ENCODE measurements at places on chromosomes 13 and 19.

- DNase-seq: no peak
These were observed 45.5 kb downstream of the C13orf42 start for GRCh38 chr13:51065372-51066090.

DNA sequence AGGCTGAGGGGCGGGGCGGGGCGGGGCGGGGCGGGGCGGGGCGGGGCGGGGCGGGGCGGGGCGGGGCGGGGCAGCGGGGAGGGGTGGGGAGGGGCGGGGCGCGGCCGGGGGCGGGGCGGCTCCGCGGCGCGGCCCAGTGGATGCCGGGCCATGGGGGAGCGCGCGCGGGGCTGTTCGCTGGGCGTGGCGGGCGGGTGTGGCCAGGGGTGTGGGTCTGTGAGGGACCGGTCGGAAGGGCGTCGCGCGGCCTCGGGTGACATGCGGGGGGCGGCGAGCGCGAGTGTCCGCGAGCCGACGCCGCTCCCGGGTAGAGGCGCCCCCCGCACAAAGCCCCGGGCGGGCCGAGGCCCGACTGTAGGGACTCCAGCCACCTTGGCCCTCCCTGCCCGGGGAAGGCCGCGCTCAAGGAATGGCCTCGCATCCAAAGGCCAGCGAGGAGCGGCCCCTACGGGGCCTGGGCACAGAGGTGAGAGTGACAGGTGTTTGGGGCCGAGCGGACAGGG lies at the start of gene ZFP28:
ZFP28 (plus strand) TSS at position 188 of the 503 bp plus-strand sequence; CDS start at position 259, 71 bp downstream.
- peak; percentile 3 for DNase-seq

- DNase-seq: no peak
These were observed 31.6 kb downstream of the RNASEH2B start for GRCh38 chr13:50941146-50941545.

GRCh38 chr19:32404933-32405430 lies 588 bp upstream of the DPY19L3 start:
- DNase-seq: no peak

GRCh38 chr19:7901337-7901736 lies 2.3 kb upstream of the MAP2K7 start:
- DNase-seq: no peak

GRCh38 chr19:15815306-15815705 lies at the start of gene OR10H1:
TSS of gene OR10H1 (minus strand) at chr19:15815664. CDS start at chr19:15808037, 7,627 bp downstream.
- DNase-seq: no peak

- DNase-seq: no peak
These were observed 6.7 kb downstream of the TNFSF11 start for GRCh38 chr13:42580644-42581043.

DNA sequence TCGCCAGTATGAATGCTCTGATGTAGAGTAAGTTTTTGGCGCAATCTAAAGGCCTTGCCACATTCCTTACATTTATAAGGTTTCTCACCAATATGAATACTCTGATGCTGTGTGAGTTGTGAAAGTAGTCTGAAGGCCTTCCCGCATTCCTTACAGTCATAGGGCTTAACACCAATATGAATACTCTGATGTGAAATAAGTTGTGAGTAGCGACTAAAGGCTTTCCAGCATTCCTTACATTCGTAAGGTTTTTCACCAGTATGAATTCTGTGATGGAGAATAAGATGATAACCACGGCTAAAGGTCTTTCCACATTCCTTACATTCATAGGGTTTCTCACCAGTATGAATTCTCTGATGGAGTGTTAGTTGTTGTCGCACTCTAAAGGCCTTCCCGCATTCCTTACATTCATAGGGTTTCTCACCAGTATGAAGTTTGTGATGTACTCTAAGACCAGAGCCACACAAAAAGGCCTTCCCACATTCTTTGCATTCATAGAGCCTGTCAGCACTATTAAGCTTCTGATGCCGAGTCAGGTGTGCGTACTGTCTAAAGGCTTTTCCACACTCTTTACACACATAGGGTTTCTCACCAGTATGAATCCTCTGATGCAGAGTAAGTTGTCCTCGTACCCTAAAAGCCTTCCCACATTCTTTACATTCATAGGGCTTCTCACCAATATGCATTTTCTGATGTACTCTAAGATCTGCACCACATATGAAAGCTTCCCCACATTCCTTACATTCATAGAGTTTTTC lies 14.1 kb upstream of the ZFP14 start:
- DNase-seq: no peak

- no peak for DNase-seq
These were observed 38.1 kb downstream of the DOCK9 start for GRCh38 chr13:98939660-98940191.

DNA sequence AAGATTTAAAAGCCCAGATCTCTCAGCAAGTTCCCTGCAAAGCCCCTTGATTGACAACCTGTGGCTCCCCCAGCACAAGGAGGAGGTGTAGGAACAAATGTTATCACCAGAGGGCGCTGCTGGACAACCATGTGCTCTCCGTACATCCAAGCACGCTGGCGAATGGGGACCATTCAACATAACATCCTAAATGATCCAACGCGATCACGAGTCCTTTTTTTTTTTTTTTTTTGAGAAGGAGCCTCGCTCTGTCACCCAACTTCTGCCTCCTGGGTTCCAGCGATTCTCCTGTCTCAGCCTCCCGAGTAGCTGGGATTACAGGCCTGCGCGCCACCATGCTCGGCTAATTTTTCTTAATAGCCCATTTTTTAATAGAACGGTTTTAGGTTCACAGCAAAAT lies 52.0 kb downstream of the NWD1 start:
- no peak for DNase-seq

DNA sequence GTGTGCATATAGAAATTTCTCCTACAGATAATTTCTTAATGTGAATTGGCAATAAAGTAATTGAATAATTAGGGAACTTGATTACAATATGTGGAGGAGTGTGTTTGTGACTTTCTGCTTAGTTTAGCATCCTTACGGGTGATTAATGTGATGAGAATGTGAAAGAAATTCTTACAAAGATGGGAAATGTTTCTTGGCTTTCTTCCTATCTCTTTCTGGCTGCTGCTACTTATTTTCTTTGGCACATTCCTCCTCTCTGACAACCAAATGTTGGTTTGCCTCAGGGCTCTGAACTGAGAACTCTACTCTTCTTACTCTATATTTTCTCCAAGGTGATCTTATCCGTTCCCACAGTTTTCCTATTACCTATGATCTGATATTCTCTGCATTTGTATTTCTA lies 300.1 kb downstream of the TBC1D4 start:
- DNase-seq: no peak

- no peak for DNase-seq
These were observed 27.7 kb downstream of the MEIS3 start for GRCh38 chr19:47391510-47392223.

DNA sequence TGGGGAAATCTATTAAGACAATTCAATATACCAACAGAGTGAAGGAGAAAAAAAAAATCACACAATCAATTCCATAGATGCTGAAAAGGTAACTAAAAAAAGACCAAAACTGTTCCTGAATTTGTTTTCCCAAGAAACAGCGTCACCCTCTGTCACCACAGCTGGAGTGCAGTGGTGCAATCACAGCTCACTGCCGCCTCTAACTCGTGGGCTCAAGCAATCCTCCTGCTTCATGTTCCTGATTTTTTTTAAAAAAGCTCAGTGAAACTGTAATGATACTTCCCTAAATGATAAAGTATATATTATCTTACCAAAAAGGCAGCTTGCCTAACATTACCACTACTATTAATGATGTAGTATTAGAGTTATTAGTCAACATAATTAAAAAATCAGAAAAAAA lies 19.6 kb upstream of the ZFP14 start:
- DNase-seq: no peak

DNA sequence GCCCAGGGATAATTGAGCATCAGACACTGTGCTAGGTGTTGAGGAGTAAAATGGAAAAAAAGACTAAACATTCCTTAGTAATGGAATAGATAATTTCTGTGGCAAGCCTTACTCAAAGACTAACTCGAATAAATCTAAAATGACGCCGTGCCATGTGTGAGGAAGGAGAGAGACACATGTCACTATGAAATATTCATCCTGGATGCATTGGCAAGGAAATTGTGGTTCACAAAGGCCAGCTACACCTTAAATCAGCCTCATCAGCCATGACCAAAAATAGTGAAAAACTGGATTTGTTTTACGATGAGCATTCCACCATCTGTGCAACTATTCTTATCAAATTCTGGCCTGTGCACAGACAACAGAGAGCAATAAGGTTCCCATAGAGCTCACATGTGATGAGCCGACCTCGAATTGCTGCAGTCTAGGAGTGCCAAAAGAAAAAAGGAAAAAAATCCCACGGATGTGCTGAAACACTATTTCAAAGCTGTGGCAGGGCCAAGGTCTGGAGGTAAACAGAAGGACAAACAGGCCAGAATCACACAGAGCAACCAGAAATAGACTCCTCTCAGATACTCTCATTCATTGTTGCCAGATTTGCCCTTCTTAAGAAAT lies 505.7 kb downstream of the EFNB2 start:
- DNase-seq: no peak

- no peak for DNase-seq
These were observed 6.6 kb upstream of the CDX2 start for GRCh38 chr13:27975564-27976361.

GRCh38 chr19:17245535-17245984 lies at the start of gene NR2F6:
TSS of gene NR2F6 (minus strand) at chr19:17245919. CDS start at chr19:17245220, 699 bp downstream.
- DNase-seq: no peak

DNA sequence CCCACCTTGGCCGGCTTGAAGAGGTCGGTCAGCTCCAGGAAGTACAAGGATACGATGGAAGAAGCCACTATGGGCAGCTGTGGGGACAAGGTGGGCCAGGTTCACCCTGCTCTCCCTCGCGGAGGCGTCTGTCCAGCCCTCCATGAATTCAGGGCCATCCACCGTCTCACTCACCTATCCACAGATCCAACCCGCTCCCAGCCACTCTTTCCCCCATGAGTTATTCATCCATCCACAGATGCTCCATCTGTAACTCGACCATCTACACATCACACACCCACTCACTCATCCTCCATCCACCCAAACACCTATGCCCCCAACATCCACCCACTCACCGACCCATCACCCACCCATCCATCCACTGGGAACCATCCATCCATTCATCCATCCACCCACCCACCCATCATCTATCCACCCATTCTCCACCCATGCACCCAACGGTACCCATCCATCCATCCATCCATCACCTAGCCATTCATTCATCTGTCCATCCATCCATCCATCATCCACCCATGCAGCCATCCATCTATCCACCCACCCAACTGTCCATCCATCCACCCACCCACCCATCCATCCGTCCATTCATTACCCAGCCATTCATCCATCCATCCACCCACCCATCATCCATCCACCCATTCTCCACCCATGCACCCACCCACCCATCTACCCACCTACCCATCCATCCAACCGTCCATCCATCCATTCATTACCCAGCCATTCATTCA lies 5.8 kb downstream of the PLPPR3 start:
- DNase-seq: no peak

- DNase-seq: no peak
These were observed 35.7 kb downstream of the TSKS start for GRCh38 chr19:49727217-49728030.

GRCh38 chr13:24261566-24261965 lies 47.8 kb upstream of the C1QTNF9 start:
- no peak for DNase-seq

DNA sequence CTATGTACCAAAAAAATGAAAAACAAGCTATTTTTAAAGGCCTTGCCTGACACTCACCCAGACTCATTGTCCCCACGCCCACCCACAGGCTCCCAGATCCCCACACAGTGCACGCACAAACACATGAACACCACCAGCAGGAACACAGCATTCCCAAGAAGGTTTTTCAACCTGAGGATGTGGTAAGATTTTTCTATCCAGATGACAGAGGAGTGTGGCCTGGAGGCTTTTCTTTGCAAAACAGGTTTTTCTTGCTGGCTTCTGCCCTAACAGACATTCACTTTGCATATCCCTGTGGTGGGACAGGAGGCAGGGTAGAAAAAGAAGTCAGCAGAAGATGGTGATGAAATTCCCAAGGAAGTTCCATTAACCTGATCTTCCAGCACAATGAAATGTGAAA lies 97.8 kb downstream of the KLF12 start:
- no peak for DNase-seq
